ENCODE measurements at places on chromosomes 16 and 17.

DNA sequence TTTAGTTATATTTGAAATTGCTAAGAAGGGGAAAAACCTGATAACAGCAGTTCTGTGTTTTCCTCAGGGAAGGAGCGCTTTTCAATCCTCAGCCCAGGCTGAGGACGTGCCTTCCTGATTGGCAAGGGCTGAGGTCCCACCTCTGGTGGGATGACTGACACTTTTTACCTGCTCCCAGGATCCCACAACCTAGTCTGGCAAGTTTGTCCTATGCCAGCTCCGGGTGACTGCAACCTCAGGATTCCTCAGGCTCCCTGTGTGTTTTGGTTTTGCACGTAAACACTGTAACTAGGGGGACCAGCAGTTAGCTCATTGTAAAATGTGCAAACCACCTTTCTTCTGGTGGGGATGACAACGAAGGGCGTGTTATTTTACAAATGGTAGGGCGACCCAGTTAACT, 7.5 kb downstream of the MARCHF10 start:
- DNase-seq, result no peak

GRCh38 chr17:50420419-50421112, 5.5 kb upstream of the ACSF2 start:
- no peak for DNase-seq

DNA sequence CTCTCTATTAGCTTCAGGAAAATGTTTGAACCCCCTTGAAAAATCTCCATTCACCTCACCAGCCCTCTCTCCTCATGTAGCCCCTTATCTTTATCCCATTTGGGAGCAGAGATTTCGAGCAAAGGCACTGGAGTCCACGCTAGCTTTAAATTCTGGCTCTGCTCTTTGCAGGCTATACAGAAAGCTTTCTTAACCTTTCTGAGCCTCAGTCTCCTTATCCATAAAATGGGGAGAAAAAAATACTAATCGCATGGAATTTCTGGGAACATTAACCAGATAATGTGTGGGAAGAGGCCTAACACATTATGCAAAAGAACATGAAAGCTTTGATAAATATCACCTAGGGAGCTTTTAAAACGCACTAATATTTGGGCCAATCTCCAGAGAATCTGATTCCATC, 476.3 kb upstream of the CDH5 start:
- DNase-seq, result no peak

DNA sequence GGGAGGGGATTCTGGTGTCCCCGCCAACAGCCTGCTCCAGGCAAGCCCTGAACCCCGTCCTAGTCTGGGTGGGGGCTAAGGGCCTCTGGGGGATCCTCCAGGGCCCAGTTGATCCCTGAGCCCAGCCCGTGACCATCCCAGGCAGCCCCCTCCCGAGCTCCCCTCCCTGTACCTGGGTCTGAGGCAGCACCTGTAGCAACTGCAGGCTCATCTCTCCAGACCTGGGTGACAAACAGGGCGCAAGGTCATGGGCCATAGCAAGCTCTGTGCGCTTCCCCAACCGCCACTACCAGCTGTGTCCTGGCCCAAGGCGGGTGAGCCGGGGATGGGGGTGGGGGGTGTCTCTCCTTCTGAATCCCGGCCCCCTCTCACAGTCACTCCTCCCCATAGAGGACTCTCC, 10.6 kb downstream of the CNGB1 start:
- no peak for DNase-seq

- DNase-seq, result no peak
Observed at GRCh38 chr17:7882068-7882467, 6.5 kb upstream of the CHD3 start.

GRCh38 chr16:56041556-56042140, 149.6 kb upstream of the GNAO1 start:
- peak; percentile 10 for DNase-seq

Data from left renal cortex interstitium (tissue), 4 donors.